HuH-7.5 (cell line): ENCODE measurements at places on chromosomes 4 and X.

DNA sequence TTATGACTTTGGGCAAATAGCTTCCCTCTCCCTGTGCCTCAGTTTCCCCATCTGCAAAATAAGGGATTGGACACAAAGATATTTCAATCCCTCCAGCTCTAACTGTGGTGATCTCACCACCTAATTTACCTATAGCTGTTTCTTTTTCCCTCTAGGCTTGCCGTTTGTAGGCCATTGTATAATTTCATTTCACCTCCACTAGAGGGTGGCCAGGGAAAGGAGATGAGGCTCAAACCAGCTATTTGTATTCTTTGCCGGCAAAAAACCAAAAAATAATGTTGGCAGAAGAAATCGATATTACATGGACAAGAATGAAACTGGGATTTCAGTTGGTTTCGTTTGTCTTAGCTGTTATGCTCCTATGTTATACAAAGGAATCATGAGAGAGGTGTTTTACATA, 36.1 kb upstream of the DOCK11 start:
- DNase-seq = peak; percentile 10

DNA sequence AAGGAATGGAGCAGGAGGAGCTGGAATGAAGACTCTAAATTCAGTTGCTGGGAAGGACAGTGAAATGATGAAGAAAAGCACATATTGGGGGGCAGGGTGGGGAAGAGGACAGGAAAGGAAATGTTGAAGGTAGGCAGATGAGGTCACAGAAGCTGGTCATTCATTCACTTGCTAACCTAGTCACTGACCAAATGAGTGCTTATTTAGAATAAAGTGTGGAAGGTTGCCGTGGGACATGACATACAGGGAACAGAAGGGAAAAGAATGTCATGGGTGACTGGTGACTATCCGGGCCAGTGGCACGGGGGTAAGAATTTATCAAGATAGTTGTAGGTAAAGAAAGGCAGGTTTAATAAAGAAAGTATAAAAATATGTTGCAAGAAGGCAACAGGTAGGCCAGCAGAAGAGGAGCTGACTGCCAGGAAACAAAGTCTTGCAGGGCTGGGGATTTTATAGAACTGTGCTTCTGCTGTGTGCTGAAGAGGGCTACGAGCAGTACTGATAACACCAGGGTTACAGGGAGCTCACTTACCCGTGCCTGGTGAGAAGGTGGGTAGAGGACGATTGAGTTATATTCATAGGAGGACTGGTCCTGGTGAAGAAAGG, 31.9 kb upstream of the TLR3 start:
- DNase-seq = no peak

DNA sequence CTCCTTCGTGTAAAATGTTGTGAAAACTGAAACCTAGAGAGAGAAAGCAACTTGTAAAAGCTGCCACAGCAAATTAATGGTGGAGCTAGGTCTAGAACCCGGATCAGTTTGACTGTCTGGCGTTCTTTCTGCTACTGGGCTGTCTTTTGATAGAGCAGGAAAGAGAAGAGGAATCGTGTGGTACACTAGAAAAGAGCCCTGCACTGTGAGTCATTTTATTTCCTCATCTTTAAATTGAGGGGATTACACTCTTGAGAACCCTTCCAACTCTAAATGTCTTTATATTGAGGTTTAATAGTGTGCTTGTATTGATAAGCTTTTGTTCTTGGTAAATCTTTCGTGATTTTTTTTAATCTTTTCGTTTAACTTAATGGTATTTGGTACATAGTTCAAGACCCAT, 4.3 kb downstream of the WDR44 start:
- DNase-seq = no peak

GRCh38 chr4:89724716-89725115, 112.2 kb downstream of the SNCA start:
- no peak for DNase-seq

- no peak for DNase-seq
Observed at GRCh38 chr4:156999175-156999517, 27.5 kb upstream of the PDGFC start.

GRCh38 chrX:112769034-112769433, 71.6 kb downstream of the AMOT start:
- DNase-seq = no peak

DNA sequence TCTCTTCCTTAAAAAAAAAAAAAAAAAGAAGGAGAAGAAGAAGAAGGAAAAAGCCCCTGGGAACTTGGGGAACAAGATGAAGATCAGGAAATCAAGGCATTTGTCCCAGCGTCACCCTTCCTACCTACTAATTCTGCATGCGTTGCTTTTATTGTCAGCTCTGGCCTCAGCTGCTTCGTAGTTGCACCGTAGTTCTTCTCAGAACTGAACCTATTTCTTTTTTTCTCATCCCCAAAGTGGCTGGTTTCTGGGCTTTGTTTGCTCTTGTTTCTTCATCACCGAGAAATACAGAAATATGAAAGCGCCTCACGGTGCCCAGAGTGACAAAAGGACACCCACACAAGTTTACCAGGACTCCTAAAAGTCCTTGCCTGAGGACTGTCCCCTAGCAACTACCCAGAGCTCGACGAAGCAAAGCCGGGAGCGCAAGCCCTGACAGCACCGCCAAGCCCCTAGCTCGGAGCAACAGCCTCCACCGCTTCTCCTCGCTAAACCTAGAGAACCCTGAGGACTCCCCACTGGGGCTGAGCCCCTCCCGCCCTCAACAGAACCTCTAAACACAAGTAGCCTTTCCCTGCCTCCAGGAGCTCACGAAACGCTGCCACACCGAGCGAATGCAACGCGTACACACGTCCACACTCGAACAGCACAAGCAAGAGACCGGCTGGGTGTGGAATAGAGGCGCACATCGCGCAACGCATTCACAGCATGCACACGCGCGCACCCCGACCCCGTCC, 710 bp downstream of the PRKG2 start:
- DNase-seq = no peak
